ENCODE measurements at places on chromosomes 1 and 21. TPM values are rescaled to one million over a fixed set of nuclear protein-coding genes. Genes with fewer than 3 reads are reported as not detected.

DNA sequence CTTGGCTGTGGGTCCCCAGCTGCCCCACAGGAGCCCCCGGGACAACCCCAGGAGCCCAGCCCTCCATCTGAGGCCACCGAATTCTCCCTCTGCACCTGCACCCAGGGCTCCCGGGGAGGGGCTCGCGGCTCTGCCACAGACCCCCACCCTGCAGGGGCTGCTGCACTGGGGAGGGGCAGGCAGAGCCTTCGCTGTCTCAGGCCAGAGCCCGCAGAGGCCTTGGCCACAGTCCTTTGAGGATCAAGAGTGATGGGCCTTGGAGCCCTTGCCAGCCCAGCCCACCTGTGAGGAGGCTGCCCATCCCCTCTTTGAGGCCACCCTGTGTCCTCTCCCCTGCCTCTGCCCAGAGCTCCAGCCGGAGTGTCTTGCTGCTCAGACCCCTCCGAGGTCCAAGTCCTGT is 6.5 kb downstream of the PERM1 start:
- no peak for DNase-seq

DNA sequence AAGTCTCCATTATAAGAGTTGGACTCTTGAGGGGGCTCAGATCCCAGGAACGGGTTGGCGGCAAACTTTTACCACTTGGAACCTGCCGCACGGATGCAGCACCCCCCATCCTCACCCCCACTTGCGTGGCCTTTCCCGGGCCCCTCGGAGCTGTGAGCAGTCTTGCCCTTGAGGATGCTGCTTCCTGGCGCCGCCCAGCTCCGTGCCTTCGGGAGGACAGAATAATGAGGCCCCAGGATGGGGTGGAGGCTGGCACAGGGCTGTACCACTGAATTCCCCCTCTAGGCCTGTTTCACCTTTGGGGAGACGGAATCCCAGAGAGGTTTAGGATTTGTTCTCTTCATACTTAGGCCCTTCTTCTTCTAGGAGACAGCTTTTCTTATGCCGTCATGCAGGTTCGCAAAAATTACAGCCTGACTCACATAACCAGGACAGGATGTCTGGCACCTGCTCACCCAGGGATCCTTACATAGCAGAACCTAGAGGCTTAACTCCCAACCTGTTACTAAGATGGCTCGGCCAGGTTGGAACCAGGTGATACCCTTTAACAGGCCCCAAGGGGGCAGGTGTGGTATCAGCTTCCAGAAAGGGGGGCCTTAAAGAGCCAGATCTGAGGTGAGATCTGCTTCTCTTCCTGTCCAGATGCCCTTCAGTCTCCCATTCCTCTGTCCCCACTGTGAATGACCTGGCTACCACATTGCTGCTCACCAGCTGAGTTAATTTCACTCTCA is 1.5 kb downstream of the TRNP1 start:
- DNase-seq, result no peak

GRCh38 chr1:86201311-86201710 is 44.7 kb upstream of the COL24A1 start:
- DNase-seq, result no peak

- DNase-seq, result no peak
Observed at GRCh38 chr1:23616292-23616824, 57.1 kb upstream of the ID3 start.

- no peak for DNase-seq
Observed at GRCh38 chr21:36692835-36693488, 6.0 kb upstream of the SIM2 start.

The ADAMTS4 gene
- total RNA-seq, result 10.3 TPM

The ZMYND12 gene
- total RNA-seq, result 0.72 TPM

The TP53BP2 gene
- 29.7 TPM for total RNA-seq

All from right cardiac atrium (tissue), 5 donors.